ENCODE measurements at places on chromosomes 1 and 21.

DNA sequence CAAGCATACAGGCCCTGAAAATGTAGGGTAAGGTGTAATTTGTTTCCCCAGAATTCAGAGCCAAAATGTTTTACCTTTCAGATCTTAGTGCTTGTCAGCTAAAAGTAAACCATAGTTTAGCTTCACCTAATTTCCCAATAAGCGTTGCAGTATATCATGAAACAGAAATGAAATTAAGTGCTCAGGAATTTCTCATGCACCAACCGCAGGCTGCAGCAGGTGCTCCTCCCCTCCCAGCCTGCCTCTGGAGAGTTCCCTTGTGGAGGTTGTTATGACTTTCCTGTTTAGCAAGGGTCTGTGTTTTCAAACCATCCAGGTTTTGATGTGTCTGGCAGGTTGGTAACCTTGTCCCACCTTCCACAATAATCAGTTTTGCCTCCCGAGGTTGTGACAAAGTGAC is 118.5 kb downstream of the HLX start:
- no peak for DNase-seq

DNA sequence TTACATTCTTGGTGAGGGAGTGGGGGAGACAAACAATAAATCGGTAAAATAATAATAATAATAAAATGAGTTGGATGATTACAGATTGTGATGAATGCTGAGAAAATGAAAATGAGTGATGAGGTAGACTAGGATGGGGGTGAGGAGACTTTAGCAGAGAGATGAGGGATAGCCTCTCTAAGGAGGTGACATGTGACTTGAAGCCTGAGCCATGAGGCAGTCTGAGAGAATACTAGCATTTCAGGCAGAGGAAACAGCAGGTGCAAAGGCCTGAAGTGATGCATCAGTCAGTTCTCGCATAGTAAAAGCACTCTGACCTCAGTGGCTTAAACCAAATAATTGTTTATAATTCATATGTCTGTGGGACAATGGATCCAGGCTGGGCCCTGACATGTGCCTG is 181.2 kb downstream of the AGBL4 start:
- no peak for DNase-seq

DNA sequence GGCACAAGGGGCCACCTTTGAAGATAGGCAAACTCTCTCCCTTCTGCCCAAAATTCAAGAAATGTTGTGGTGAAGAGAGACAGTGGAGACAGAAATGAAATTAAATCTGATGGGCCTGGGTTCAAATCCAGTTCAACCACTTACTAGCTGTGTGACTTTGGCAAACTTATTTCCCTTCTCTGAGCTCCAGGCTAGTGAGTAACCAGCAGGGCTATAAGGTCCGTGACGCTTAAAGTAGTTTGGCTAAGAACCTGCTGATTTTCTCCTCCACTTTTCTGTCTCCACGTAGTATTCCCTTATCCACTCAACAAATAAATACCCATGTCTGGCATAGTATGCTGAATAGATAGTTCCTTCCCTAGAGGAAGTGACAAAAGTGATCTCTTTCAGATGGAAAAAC is 1.9 kb downstream of the SLC2A1 start:
- DNase-seq = no peak

DNA sequence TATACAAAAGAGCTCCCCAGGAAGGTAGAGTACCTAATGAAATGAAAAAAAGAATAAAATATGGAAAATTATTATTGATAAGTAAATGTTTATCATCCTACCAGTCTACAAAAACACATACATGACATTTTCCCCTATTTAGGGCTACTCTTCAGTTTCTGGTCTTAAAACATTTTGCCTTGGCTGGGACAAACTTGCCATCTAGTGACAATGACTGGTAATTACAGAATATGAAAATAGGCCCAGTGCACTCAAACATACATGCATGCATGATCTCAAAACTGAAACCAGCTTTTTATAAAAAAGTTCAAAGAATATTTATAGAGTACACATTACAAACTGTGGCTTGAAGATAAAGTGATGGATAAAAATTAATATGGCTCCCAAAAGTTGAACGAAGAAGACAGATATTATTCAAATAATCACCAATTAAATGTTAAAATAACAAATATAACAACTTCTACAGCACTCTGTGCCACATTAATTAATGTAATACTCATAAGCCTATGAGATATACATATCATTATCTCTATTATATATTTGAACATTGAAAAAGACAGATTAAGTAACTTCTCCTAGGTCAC is 10.5 kb upstream of the RNPC3 start:
- DNase-seq = no peak

DNA sequence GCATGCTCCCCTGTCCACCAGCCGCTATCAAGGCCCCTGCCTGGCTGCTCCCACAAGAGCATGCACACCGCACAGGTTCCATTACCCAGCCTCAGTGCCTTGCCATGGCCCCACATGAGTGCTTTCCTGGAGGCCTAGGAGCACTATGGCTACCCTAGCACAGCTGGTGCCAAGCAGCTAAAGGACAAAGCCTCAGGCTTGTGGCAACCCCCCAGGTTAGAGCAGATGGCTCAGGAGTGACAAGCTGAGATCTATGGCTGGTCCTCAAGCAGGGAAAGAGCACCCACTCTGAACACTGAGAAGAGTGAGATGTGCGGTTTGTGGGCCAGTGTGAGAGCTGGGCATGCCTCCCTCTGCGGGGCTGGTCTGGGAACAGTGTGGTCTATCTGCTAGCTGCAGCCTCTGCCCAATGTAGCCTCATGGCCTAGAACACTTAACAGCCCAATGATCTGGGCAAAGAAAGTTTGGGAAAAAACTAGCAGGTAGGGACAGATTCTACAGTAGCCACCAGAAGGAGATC is 129.8 kb downstream of the VAV3 start:
- DNase-seq = no peak

DNA sequence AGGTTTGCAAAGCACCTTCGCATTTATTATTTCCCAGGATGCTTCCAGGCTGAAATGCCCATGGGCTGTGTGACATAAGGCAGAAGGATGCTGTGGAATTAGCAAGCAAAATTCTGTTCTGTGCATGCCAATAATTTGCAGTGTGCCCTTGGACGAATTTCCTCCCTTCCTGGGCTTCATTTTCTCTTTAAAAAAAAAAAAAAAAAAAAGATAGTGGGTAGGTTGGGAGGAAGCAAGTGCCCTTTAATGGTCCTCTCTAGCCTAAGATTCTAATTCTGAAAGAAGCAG is 2.5 kb upstream of the ID3 start:
- DNase-seq = no peak

GRCh38 chr1:58900396-58900795 is 116.5 kb upstream of the JUN start:
- no peak for DNase-seq

DNA sequence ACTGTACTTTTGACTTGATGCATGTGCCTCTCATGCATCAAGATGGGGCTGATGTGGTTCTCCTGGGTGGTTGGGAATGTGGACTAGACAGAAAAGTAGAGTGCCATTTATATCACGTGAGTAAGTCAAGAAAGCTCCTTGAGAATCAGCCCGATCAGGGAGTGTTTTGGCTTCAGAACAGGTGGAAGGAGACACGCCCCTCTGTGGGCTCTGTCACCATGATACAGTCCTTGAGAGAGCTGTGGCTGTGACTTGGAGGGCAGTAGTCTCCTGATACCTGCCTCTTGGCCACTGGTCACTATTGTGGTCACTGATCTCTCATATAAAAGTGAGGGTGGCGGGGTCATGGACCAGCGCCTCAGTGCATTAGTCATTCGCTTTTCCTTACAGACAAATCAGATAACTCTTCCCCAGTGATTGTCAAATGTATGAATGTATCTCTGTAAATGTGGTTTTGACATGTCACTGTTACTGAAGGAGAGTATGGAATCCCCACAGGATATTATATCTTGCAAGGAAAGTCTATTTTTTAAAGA is 8.9 kb upstream of the C4BPB start:
- DNase-seq = no peak

All from activated CD4-positive, alpha-beta memory T cell treated with anti-CD3 and anti-CD28 coated beads, Interleukin-2, amount 10 ng/mL, durations not matched to agents 7 days and 5 days (primary cell).